ENCODE measurements at places on chromosomes 11 and 22. TPM values are rescaled to one million over a fixed set of nuclear protein-coding genes. Genes with fewer than 3 reads are reported as not detected.

DNA sequence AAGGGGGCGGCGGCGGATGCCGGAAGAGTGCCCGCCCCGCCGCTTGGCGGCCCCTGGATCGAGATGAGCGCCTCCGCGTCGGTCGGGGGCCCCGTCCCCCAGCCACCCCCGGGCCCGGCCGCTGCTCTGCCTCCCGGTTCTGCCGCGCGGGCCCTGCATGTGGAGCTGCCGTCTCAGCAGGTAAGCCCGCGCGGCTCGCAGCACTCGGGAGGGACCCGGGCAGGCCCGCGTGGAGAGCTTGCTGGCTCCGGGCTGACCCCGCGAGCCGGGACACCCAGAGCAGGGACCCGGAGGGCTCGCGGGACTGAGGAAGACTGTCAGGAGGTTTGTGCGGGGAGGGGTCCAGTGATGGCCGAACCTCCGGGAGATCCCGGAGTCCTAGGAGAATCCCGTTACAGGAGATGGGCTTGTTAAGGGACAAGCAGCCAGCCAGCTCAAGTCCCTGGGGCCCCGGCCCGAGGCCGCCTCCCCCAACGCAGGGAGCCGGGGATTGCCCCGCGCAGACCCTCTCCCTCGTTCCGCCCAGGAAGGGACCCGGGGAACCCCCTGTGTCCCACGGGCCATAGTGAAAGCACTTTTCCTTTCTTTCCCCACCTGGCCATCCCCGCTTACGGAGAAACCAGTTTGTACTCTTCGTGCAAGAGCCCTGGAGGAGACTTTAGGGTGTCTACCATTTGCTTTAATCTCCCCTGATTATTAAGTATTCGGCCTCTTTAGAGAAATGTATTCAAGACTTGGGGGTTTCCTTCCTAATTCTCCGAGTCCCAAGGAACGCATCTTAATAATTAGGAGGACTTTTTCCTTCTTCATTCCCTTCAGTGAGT, 547 bp downstream of the UVRAG start:
- DNase-seq = peak; percentile 47

- no peak for DNase-seq
Observed at GRCh38 chr22:40485813-40486667, 115.6 kb downstream of the SGSM3 start.

DNA sequence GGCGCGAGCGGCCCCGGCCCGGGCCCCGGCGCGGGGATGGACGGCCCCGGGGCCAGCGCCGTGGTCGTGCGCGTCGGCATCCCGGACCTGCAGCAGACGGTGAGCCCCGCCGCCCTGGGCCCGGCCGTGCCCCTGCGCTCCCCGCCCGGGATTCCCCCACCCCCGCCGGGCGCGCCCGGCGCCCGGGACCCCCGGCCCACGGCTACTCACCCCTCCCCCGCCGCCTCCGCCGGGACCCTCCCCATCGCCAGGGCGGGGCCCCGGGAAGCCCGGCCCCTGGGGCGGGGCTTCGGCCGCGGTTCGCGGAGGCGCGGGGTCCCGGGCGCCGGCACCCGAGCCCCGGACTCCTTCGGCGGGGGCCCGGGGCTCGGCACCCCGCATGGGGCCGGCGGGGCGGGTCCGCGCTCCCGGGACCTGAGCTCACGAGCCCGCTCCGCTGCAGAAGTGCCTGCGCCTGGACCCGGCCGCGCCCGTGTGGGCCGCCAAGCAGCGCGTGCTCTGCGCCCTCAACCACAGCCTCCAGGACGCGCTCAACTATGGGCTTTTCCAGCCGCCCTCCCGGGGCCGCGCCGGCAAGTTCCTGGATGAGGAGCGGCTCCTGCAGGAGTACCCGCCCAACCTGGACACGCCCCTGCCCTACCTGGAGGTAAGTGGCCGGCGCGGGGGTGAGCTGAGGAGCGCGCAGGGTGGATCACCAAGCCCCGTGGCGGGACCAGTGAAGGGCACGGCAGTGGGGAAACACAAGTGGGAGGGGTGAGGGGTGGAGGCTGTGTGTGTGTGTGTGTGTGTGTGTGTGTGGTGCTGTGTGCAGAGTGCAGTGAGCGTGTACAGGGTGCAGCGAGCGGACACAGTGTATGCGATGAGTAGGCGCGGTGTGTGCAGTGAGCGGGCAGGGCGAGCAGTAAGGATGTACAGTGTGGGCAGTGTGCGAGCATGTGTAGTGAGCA, 2.3 kb downstream of the SHANK3 start:
- DNase-seq = peak; percentile 20

Gene FOLH1
- not detected for total RNA-seq

GRCh38 chr11:104442321-104442720, 278.4 kb upstream of the PDGFD start:
- DNase-seq = no peak

Gene DEFB131B
- total RNA-seq = not detected

Gene ART5
- total RNA-seq = not detected

Gene MMP3
- not detected for total RNA-seq

Gene OR52N2
- not detected for total RNA-seq

DNA sequence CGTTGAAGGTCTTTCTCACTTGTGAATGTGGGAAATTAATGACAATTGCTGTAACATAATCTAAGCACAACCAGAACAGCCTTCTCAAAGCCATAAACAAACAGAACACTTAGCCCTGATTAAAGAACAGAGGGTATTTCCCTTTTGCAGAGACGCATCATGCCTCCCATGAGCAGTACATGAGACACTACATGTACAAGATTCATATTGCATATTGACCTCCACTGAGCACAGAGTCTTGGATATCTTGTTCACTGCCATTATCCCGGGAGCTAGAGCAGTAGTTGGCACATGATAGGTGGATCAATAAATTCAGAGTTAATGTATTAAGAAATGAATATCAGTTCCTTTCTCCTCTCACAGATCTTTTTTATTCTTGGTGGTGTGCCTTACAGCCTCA, 1194.3 kb upstream of the TENM4 start:
- no peak for DNase-seq

DNA sequence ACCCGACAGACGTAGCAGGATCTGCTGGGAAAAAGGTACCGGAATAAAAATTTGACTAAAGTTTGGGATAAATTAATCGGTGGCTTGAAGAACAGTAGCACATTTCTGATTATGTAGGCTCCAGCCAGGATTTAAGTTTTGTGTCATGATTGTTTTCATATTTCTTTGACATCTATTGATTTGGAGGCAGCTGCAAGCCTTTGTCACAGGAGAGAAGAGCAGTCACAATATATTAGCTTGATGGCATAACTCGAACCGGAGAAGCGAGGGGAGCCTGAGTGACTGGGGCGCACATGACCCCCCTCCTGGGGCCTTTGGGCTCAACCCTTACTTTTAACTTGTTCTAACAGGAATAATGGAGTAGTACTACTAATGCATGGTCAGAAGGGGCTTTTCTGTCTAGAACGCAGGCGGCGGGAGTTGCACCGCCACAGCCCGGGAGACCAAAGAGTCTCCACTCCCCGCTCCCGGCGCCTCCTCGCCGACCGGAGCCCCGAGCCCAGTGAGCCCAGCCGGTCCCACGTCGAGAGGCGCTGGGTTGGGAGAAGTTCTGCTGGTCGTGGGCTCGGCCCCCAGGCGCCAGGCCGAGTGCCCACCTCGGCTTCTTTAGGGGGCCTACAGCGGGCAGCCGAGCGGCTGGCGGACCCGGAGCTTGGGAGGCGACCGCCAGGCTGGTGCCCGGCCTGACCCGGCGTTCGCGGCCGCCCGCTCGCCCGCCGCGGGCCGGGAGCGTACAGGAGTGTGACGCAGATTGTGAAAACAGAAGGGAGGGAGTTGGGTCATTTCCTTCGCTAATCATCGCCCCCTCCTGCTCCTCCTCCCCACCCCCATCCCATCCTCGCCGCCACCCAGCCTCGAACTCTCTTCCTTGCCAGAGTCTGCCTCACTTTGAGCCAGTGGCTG, 15.7 kb upstream of the PAX6 start:
- no peak for DNase-seq

DNA sequence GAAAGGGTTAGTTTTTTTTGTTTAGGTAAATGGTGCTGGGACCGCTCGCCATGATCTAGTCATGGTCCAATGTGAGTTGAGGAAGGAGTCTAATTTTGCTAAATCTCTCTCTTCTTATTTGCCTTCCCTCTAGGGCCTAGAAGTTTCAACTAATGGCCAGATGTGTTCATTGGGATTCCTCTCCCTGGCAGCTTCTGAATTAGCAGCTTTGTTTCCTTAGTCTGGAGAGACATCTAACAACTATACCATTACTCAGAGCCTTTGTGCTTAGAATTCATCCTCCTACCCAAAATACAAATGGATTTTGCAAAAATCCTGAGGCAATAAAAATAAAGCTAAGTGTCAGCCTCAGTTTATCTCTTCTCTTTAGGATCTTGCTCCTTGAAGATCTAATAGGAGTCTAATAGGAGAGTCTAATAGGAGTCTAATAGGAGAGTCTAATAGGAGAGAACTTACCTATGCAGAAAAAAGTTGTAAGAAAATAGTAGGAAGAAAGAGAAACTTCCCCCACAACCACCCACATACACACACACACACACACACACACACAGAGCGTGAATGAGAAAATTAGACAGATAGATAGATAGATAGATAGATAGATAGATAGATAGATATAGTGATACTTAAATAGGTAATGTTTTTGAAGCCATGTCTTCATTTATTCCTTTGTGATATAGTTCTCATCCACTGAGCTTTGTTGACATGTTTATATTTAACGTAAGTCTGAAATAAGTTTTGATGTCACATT, 980.5 kb upstream of the CNTN5 start:
- DNase-seq = no peak

Gene TEX12
- total RNA-seq = not detected

Gene ADAMTS8
- total RNA-seq = not detected

DNA sequence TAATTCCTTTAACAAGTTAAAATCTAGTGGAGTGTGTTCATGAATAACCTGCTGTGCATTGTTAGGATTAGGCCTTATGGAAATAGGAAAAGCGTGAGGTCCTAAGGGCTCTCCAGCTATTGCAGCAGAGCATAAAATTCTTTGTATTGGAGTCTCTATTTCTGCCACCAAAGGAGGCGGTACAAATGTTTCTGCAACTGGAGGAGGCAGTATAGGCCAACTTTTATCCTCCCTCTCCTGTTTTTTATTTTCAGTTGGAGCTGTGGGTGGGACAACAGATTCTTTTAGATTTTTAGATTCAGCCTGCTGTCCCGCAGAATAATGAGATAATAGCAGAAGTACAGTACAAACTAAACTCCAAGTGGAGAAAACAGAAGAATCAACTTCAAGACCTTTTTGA, 26.2 kb downstream of the OR10A6 start:
- peak; percentile 20 for DNase-seq

DNA sequence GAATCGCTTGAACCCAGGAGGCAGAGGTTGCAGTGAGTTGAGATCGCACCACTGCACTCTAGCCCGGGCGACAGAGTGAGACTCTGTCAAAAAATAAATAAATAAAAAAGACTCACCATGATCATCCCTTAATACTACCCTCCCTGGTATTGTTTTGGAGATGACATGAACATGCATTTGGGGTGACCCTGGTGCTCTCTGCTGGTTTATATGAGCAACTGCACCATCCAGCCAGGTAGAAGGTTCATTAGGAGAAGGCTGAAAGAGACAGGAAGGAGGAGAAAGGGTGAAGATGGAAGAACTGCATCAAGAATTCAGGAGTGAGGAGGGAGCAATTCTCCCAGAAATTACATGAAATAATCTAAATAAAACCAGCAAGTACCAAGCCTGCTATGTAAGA, 37.8 kb downstream of the SLC5A1 start:
- DNase-seq = peak; percentile 57

DNA sequence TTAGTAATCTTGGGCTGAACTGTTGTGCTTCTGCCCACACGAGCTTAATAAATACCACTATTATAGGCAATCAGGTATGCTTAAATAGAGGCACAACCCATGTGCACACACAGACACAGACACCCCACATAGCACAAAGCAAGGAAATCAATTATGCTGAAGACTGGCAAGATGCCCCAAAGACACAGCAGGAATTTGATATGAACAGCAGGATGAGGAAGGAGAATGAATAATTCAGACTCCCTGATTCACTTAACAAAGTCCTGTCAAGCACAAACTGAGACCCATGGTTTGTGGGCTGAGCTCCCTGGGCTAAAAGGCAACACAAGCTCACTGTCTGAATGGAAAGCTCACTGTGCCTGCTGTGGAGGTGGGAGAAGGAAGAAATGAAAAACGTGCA, 42.5 kb downstream of the RBFOX2 start:
- no peak for DNase-seq

DNA sequence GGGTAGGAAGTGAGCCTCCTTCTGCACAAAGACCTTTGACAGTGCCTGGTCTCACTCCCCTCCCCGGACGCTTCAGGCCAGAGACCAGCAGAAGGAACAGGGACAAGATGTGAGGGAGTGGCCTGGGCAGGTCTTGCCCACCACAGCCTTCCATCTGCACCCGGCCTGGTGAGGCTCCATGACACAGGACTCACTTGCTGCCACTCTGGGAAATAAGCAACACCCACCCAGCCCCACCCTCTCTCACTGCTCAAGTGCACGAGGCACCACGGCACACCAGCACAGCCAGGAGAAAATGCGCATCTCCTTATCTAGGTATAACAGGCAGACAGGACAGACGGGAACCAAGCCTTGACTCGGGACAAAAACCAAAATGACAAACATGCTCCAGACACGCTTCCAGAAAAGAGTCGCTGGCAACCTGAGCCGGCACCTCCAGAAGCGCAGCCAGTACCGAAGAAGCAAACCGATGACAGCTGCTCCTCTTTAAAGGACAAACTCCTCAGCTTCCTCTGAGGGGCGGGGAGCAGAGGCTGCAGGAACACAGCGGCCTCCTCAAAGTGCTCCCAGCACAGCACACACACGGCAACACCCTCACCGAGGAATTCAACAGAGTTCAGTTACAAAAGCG, 41.7 kb downstream of the BRD1 start:
- no peak for DNase-seq

- no peak for DNase-seq
Observed at GRCh38 chr11:125446279-125446678, 49.8 kb downstream of the FEZ1 start.

Gene TMEM25
- 4.4 TPM for total RNA-seq

Gene OR6A2
- 0.08 TPM for total RNA-seq

- no peak for DNase-seq
Observed at GRCh38 chr11:112408517-112408916, 147.9 kb upstream of the PLET1 start.

DNA sequence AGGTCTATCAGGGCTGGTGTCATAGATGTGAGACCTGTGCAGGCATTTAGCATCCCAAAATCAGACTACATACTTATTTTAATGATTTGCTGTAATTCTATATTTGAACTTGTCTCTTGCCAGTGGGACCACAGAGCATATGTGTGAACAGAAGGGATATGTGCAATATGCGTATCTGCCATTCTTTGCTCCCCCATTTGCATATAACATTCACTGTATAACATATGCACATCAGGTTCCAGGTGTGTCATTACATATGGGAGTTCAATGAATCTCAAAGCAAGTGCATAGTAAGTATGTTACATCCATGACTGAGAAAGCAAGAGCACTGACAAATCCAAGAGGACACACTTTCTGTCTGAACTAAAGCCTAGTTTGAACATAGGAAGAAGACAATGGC, 1115.1 kb upstream of the CNTN5 start:
- no peak for DNase-seq

- peak; percentile 66 for DNase-seq
Observed at GRCh38 chr22:37896181-37896592, 9.9 kb upstream of the MICALL1 start.

Data from HT-29 (cell line).